GM20000 (cell line): ENCODE measurements at places on chromosomes 12 and 14.

- no peak for DNase-seq
These were observed 150.7 kb downstream of the KTN1 start for GRCh38 chr14:55730592-55731310.

DNA sequence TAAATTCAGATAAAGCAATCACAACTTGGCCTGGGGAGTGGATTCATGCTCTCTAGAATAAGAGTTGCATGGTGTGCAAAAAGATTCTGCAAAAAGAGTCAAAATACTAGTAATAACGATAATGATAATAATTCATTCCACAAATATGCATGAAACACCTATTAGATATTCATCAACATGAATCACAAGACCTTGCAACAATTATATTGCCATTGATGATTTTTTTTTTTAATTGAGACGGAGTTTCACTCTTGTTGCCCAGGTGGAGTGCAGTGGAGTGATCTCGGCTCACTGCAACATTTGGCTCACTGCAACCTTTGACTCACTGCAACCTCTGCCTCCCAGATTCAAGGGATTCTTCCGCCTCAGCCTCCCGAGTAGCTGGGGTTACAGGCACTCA lies 109.2 kb upstream of the FLRT2 start:
- no peak for DNase-seq

- DNase-seq, result no peak
These were observed 7.9 kb downstream of the GABARAPL1 start for GRCh38 chr12:10220398-10221077.

GRCh38 chr14:30861200-30861599 lies 13.2 kb upstream of the COCH start:
- DNase-seq, result no peak

DNA sequence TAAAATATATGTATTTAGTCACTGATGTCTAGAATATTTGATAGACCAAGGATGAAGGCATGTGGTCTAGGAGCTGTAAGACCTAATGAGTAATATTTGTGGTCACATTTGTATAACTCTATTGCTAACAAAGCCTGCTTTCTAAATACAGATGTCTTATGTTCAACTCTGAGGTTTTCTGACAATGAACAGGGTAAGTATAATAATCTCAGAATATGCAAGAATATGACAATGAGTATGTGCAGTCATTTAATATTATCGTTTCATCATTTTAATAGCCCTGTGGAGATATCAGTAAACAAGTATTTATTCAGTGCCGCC lies 389.6 kb downstream of the LRIG3 start:
- no peak for DNase-seq

DNA sequence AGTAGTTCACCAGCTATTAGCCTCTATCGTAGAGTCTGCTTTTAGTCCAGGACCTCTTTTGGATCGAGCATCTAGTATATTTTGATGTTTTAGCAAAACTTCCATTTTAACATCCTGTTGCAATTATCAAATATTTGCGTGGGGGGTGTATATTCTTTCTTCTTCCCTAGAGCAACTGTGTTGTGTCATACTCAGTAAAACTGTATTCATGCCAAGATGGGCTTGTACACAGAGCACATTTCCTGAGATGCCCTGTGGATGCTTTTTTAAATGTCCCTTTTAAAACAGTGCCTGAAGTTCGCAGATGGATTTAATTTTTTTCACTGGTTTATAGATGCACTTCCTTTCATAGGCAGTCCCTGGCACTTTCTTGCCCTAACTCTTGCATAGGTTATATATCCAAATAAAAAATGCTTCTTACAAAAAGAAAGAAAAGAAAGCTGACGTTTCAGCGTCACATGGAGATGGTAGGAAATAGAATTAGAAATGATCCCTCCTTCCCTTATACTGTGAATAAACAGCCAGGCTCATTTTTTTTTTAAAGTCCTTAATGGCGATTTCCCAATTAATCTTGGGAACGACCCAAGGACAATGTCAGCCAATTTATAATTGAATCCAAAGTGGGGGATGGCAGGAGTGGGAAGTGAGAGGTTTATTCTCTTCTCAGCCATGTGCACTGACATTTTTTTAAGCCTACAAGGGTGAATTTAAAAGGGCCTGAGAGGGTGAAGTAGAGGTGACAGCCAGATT lies 247.0 kb downstream of the SLC41A2 start:
- no peak for DNase-seq

GRCh38 chr12:57630891-57631433 lies 2.0 kb downstream of the B4GALNT1 start:
- no peak for DNase-seq

- DNase-seq, result no peak
These were observed 12.6 kb downstream of the RASSF9 start for GRCh38 chr12:85823436-85824180.

- peak; percentile 17 for DNase-seq
These were observed 3.1 kb downstream of the LRFN5 start for GRCh38 chr14:41609704-41610183.

DNA sequence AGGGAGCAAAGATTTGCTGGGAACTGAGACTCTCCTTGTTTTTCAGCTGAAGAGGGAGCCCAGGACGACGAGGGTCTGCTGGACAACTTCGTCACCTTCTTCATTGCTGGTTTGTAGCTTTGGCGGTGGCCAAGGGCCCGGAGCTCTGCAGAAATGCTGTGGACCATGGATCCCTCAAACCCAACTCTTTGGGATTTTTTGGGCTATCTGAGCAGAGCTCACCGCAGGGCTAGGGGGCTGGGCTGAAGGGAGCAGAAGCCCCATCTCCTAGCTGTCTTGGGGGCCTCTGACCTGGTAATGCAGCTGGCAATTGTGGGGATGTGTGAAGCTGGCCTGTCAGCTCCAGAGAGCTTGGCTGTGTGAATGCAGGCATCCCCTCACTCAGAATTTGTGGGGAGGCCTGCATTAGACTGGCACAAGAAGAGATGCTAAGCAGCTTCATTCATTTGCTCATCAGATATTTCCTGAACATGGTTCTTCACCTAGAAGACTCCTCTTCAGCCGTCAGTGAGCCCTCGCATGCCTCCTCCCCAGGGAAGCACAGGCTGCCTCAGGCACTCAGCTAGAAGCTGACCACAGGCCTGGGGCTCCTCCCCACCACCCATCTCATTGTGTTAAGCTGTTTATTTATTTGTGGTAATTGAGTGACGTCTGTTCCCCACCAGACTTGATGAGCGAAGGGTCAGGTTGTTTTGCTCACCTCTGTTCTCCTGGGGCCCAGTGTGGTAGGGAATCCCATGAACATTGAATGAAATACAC lies 32.2 kb downstream of the CYP46A1 start:
- DNase-seq, result no peak

- DNase-seq, result no peak
These were observed 79.7 kb downstream of the FUT8 start for GRCh38 chr14:65492266-65492665.

DNA sequence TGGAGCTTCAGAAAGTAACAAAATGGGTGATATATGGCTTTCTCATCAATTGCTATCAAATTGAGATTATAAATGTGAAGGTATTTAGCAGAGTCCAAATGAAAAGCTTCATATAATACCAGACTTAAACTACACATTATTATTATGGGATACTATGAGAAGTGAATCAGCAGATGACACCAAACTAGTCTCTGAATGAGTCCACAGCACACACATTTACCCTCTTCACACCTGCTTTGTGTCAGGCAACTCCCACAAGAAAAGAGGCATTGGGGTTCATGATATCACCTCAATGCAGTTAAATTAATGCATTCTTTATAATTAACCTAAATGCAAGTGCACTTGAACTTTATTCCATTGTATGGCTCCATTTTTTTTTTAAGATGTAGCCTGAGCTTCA lies 330.5 kb downstream of the BCL11B start:
- DNase-seq, result no peak
